ENCODE measurements at places on chromosomes 13 and 19. TPM values are rescaled to one million over a fixed set of nuclear protein-coding genes. Genes with fewer than 3 reads are reported as not detected.

GNG7 gene
- 7.7 TPM for polyA plus RNA-seq

MTUS2 gene
- polyA plus RNA-seq, result 0.92 TPM

KLK2 gene
- 0.39 TPM for polyA plus RNA-seq

BEST2 gene
- not detected for polyA plus RNA-seq
